ENCODE measurements at places on chromosomes 5 and 9.

GRCh38 chr5:8585230-8586018, 716.5 kb downstream of the MTRR start:
- DNase-seq: no peak

- no peak for DNase-seq
Measured at GRCh38 chr5:143916451-143916850, 104.5 kb downstream of the HMHB1 start.

DNA sequence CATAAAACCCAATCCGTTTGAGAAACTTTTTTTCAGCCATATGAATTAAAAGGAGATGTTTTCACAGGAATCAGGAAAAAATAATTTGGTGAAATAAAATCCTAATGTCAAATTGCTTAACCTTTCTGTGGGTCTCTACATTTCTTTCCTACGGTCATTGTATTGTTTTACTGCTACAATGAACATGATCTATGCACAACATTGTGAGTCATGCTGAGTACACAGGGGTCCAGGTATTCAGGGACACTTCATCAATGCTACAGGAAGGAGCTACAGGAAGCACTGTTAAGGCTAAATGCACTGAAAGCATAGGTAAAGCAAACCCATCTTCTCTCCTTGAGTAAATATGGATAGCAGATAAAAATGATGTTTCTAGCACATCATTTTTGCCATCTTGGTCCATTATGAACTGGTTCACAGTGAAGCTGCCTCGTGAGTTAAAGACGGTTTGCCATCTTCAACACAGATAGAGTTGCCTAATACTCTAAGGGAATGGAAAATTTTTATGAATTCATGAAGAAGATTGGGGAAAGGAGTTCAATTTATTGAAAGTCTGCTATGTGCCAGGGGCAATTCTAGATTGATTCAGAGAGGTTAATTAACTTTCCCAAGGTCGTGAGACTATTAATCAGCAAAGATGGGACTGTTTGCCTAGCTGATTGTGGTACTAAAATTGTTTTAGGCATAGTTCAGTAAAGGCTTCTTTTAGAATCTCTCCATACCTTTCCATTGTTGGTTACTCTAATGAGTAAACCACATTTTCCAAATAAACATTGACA, 85.5 kb downstream of the DIRAS2 start:
- DNase-seq: no peak

DNA sequence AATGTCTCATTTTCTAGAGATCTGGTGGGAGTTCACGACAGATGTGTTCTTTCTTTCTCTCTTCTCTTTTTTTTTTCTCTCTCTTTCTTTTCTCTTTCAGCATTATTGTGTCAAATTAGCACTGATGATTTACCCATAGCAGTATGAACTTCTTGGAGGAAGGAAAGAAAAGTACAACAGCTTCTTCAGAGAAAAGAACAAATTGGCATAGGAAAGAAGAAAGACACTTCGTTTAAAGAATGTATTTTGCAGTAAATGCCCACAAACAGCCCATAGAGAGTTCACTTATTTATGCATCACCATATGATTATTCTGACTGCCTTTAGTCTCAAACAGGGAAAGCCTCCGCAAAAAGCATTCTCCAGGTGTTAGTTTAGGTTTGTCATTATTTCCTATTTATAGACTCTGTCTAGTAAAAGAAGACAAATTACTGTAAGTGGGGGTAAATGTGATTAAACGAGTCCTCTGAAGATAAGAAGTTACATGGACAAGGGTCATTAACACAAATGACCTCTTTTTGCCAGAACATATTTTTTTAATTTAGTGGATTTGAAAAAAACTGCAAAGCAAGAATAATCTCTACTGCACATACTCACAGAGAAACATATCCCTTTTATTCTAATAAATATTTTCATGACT, 68.0 kb downstream of the POU5F2 start:
- no peak for DNase-seq

- no peak for DNase-seq
Measured at GRCh38 chr9:16357828-16358227, 512.6 kb downstream of the BNC2 start.

DNA sequence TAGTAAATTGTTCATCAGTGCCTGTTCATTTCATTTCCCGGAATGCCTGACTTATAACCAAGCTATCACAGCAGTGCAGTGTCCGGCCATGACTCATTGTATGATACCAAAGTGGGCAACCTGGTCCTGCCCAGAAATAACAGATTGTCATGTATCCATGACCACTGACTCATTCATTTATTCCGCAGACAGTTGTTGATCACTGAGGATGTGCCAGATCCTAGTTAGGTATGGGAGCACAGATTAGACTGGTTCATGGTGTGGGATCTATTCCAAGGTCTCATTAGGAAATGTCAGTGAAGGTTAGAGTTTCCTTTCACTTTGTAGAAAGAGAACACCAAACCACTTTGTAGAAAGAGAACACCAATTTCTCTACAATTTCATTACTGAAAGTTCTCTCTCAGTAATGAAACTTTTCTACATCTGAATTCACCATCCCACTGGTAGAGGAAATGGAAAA, 8.7 kb downstream of the NREP start:
- no peak for DNase-seq

GRCh38 chr5:52673495-52673894, 114.2 kb upstream of the ITGA1 start:
- no peak for DNase-seq

DNA sequence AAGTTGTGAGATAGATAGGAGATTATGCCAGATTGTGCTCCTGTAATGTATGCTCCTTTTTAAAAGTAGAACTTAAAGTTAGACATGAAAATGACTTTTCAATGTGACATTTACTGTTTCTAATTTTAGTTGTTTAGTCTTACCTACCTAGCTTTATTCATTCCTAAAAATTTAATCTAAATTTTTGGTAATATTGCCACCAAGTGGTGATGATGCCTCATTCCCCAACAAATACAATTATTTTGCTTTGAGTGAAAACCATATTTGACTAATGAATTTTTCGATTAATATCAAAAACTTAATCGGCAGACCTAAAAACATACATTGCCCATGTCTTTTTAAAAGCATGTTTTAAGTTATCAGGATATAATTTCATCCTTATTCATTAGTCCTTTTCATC, 25.6 kb downstream of the PPWD1 start:
- DNase-seq: no peak

DNA sequence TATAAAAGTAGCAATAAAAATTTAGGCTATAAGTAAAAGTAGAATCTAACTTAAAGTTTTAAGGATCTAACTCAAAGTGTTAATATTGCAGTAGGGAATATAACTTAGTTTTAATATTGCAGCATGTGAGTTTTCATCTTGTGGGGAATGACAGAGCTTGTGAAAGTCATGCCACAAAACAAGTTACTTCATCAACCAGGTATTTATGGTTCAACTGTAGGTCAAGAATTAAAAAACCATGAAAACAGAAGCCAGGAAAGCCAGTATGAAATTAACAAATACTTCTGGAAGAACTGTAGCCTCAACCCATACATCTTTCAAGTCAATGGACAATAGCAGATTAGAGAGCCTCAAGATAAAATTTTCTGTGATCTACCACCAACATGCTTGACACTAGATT, 19.0 kb downstream of the HMGCS1 start:
- DNase-seq: no peak

- DNase-seq: no peak
Measured at GRCh38 chr9:92612292-92612691, 57.6 kb downstream of the IPPK start.

DNA sequence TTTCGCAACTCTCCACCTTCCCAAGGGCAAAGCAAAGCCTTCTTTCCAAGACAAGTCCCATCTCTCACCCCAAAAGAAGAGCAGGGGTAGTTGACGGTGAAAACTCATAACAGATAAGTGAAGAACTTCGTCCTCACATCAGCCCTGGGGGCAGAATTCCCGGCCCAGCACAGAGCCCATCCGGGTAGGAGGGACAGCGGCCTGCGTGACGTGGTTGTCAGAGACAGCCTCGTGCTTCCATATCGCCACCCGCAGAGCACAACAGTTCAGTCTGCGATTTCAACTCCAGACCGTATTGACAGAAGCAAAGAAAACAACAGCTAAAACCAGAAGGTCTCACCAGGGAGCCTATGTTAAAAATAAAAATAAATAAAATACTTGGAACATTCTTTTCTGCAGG, 273.2 kb downstream of the SYK start:
- DNase-seq: no peak

All from activated T-cell treated with anti-CD3 and anti-CD28 coated beads, Interleukin-2, amount 50 U/mL, for 72 hours (primary cell).